A549 treated with ZK216348 at 1 μM for 4 hours (cell line): ENCODE measurements at places on chromosomes 1 and 21. TPM values are rescaled to one million over a fixed set of nuclear protein-coding genes. Genes with fewer than 3 reads are reported as not detected.

CD52 gene
- total RNA-seq, result not detected in 5 replicates

CFH gene
- 3.4 to 5.5 TPM (median 4.7 TPM) in 5 replicates for total RNA-seq

OTUD3 gene
- total RNA-seq, result 2.1 to 3.3 TPM (median 2.7 TPM) in 5 replicates

TMEM81 gene
- 1.9 to 2.9 TPM (median 2.1 TPM) in 5 replicates for total RNA-seq

SPRR2F gene
- total RNA-seq, result not detected in 5 replicates

SPRR5 gene
- total RNA-seq, result not detected in 5 replicates

CHI3L2 gene
- 0.32 to 0.83 TPM (median 0.41 TPM) in 5 replicates for total RNA-seq

SELE gene
- total RNA-seq, result not detected in 5 replicates

OR14A2 gene
- total RNA-seq, result not detected in 5 replicates

TFAP2E gene
- 0.40 to 0.93 TPM (median 0.65 TPM) in 5 replicates for total RNA-seq

OR2T2 gene
- total RNA-seq, result not detected in 5 replicates

PRXL2B gene
- 14.5 to 24.7 TPM (median 23.3 TPM) in 5 replicates for total RNA-seq

SMCP gene
- total RNA-seq, result not detected in 5 replicates

AHDC1 gene
- 11.0 to 25.5 TPM (median 20.2 TPM) in 5 replicates for total RNA-seq

DNAJC6 gene
- total RNA-seq, result 3.8 to 8.1 TPM (median 7.7 TPM) in 5 replicates

UBL4B gene
- total RNA-seq, result not detected in 5 replicates

CD160 gene
- total RNA-seq, result not detected in 5 replicates

TCHHL1 gene
- not detected in 5 replicates for total RNA-seq

KCND3 gene
- total RNA-seq, result 0.04 TPM in 1 of 5 replicates, not detected in the others

TMEM167B gene
- 7.4 to 11.3 TPM (median 8.3 TPM) in 5 replicates for total RNA-seq

CAPN8 gene
- total RNA-seq, result 0.48 to 2.2 TPM (median 1.7 TPM) in 5 replicates

CFHR2 gene
- not detected in 5 replicates for total RNA-seq

AJAP1 gene
- not detected in 5 replicates for total RNA-seq

RAB29 gene
- total RNA-seq, result 9.8 to 11.7 TPM (median 10.6 TPM) in 5 replicates

CD247 gene
- total RNA-seq, result 0.21 to 0.42 TPM (median 0.31 TPM) in 5 replicates

ST6GALNAC5 gene
- total RNA-seq, result not detected in 5 replicates

OSCP1 gene
- 4.4 to 6.1 TPM (median 5.4 TPM) in 5 replicates for total RNA-seq

LCE1C gene
- total RNA-seq, result not detected in 5 replicates
